ENCODE measurements at places on chromosomes 12 and 14. TPM values are rescaled to one million over a fixed set of nuclear protein-coding genes. Genes with fewer than 3 reads are reported as not detected.

The CLEC2A gene
- not detected for total RNA-seq

The PPFIA2 gene
- total RNA-seq, result not detected

The SDS gene
- 0.09 TPM for total RNA-seq

The C1S gene
- total RNA-seq, result 273 TPM

The CCDC60 gene
- not detected for total RNA-seq

The ENDOU gene
- not detected for total RNA-seq

The TNFAIP2 gene
- total RNA-seq, result 26.1 TPM

The MAP3K9 gene
- under 0.01 TPM for total RNA-seq

The TAS2R9 gene
- total RNA-seq, result not detected

The PSME2 gene
- 65.5 TPM for total RNA-seq

The HOXC11 gene
- total RNA-seq, result not detected

The ZBTB42 gene
- 3.9 TPM for total RNA-seq

The NELL2 gene
- 0.47 TPM for total RNA-seq

The TAS2R42 gene
- not detected for total RNA-seq

The CCDC197 gene
- not detected for total RNA-seq

The HSPB8 gene
- total RNA-seq, result 22.6 TPM

The ST8SIA1 gene
- 0.93 TPM for total RNA-seq

The DEGS2 gene
- 0.09 TPM for total RNA-seq

The MYF5 gene
- not detected for total RNA-seq

The CLEC1B gene
- total RNA-seq, result not detected

The CCDC175 gene
- not detected for total RNA-seq

The TGFB3 gene
- 11.0 TPM for total RNA-seq

The POTEG gene
- total RNA-seq, result not detected

The EEF1AKMT3 gene
- total RNA-seq, result 5.4 TPM

The ZNF839 gene
- total RNA-seq, result 5.0 TPM

The RECQL gene
- total RNA-seq, result 30.0 TPM

The TMEM30B gene
- 0.12 TPM for total RNA-seq

The RPL41 gene
- 5,963 TPM for total RNA-seq

The PLEKHD1 gene
- not detected for total RNA-seq

The ZNF10 gene
- total RNA-seq, result 4.3 TPM

The SRRM4 gene
- total RNA-seq, result under 0.01 TPM

The SPIC gene
- total RNA-seq, result not detected

The VSX2 gene
- total RNA-seq, result not detected

The ETFBKMT gene
- total RNA-seq, result 3.2 TPM

The KRT83 gene
- not detected for total RNA-seq

The KRT73 gene
- total RNA-seq, result not detected

The RBP5 gene
- not detected for total RNA-seq

The SMCO2 gene
- total RNA-seq, result not detected

The LMO3 gene
- 10.2 TPM for total RNA-seq

The KERA gene
- not detected for total RNA-seq

The CCDC38 gene
- total RNA-seq, result not detected

The INHBC gene
- total RNA-seq, result 0.09 TPM

The SERPINA12 gene
- not detected for total RNA-seq

The GALNT8 gene
- total RNA-seq, result 0.12 TPM

The MNAT1 gene
- 24.6 TPM for total RNA-seq

The GLI1 gene
- 1.3 TPM for total RNA-seq

The NOVA1 gene
- 1.6 TPM for total RNA-seq

The RPL10L gene
- total RNA-seq, result not detected

The KCNK13 gene
- total RNA-seq, result not detected

The SLC6A13 gene
- total RNA-seq, result not detected

The ARHGEF25 gene
- 10.8 TPM for total RNA-seq
